ENCODE measurements at places on chromosomes 1 and 21. TPM values are rescaled to one million over a fixed set of nuclear protein-coding genes. Genes with fewer than 3 reads are reported as not detected.

- DNase-seq, result no peak
Measured at GRCh38 chr1:12056331-12056841, 6.7 kb upstream of the TNFRSF8 start.

DNA sequence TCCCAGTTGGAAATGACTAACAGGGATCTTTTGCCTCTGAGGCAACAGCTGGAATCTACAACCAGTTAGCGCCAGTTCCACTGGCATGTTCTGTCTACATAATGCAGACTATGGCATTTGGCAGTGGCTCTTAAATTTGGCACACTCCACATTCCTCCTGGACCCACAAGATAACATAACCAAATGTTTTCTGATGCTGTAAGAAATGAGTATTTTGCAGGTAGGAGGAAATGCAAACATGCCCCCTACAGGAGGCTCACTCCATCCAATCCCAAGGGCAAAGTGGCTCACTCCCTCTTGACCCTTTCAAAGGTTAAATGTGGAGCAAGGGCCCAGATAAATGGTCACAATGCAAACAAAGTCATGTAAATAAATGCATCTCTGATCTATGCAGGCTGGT lies 129.2 kb upstream of the PROX1 start:
- DNase-seq, result no peak

GRCh38 chr1:104238991-104239390 lies 489.3 kb downstream of the AMY1C start:
- DNase-seq, result no peak

GRCh38 chr1:44499306-44499705 lies 94.3 kb downstream of the RNF220 start:
- DNase-seq, result no peak

DNA sequence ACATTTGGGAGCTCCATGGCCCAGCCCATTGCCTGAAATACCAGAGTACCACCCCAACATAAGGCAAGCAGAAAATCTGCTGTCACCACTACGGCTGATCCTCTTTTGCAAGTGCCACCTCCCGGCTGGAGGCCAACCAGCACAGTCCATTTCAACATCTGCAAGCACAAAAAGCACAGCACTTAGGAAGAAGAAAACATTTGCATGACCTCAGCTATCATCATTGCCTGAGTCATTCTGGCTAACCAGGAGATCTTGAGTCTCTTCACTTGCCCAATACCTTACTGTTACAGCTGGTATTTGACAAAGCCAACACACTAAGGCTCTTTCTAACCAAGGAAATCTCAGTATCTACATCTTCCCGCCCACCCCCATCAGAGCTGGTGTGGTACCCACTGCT lies 55.9 kb downstream of the NEK7 start:
- no peak for DNase-seq

DNA sequence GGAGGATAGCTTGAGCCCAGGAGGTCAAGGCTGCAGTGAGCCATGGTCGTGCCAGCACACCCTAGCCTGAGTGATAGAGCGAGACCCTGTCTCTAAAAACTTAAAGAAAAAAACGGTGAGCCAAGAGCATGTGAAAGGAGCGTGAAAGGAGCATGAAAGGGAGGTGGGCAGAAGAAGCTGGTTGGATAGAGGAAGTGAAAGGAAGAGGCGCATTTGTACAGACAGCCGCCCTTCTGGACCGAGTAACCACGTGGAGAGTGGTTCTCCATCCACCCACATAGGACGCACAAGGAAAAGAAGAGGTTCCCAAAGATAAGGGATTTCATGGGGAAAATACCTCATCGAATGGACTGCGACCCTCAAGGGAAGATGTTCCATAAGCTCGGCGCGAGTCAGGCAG lies 60.4 kb upstream of the IFNAR2 start:
- DNase-seq, result no peak

DNA sequence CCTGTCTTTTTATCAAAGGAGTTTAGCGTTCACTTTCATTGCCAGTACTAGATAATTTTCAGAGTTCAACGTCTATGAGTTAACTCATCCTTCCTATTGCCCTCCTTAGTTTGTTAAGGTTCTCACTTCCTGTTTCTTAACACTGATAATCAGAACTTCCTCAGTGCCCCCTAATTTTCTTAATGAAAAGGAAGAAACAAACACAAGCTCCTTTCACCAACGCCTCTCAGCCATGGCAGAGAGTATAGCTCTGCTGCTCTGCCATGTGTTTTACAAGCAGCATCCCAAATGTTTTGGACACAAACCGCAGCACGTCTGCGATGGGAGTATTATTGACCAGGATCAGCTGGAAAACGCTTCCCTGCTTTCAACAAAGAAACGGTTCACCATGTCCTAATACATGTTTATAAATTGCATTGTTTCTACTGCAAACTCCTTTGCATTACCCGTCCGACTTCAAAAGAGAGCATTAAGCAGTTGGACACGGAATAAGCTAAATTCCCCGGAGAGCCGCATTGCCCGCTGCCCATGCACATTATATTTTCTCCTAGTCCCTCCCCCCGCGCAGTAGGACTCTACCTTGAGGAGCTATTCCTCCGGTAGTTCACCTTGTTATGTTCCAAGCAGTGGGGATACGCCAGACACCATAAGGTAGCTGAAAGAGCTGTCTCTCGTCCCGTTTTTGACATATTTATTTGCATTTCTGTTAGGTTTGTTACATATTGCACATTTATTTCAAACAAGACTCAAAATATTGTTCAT lies 561 bp downstream of the OLFM3 start:
- DNase-seq, result no peak

DNA sequence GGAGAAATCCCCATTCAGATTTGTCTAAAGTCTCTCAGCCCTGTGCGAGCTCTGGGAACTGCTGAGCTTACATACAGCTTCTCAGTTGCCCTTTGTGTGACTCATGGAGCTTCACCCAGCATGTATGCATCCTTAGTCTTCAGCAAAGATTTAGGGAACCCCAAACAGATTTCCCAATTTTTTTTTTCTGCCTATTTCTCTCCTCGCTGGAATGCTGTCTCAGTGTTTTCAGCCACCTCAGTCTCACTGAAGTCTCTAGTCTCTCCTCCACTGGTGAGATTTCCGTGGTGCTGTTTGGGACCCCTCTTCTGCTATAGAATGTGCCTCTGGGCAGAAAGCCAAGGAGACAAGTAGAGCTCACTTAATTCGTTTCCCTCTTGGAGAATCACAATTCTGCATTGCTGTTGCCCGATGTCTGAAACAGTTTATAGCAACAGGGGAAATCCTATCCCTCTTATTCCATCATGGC lies 28.1 kb upstream of the TXLNA start:
- no peak for DNase-seq

DNA sequence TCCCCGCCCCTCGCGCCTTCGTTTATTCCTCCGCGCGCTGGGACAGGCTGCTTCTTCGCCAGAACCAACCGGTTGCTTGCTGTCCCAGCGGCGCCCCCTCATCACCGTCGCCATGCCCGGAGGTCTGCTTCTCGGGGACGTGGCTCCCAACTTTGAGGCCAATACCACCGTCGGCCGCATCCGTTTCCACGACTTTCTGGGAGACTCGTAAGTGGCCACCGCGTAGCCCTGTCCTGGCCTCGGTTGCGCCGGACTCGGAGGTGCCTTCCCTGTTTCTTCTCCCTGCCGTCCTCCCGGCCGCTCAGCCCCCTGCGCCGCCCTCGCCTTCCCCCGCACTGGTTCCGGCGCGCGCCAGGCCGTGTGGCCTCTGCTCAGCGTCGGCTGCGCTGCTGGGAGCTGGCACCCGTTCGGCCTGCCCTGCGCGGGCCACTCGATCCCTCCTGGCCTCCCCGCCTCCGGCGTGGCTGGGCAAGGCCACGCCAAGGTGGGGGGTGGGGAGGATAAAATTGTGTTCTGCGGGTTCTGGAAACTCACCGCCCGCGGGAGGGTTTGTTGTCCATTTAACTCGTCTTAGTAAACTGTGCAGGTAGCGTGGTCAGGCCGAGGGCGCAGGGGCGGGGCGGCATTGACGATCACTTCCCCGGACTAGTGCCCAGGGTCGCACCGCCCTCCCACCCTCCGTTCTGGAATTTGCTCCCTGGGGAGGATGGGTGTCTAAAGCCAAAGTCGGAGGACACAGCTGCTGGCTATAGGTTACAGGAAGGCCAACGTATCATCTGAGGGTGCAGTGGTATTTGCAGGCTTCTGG lies at the start of gene PRDX6:
Gene PRDX6, plus strand, starts transcription at position 50 of the 808 bp plus-strand sequence. Its CDS starts 63 bp downstream, at position 113.
- peak; percentile 89 for DNase-seq

GRCh38 chr21:42120101-42120902 lies 49.2 kb downstream of the UMODL1 start:
- DNase-seq, result no peak

GRCh38 chr1:114314098-114314497 lies 160.4 kb upstream of the SYT6 start:
- DNase-seq, result peak; percentile 15

GRCh38 chr1:231194476-231194842 lies 32.6 kb downstream of the TRIM67 start:
- no peak for DNase-seq

- no peak for DNase-seq
Measured at GRCh38 chr1:200885623-200886402, 8.9 kb upstream of the INAVA start.

- DNase-seq, result no peak
Measured at GRCh38 chr1:51897699-51898031, 19.1 kb upstream of the NRDC start.

DNA sequence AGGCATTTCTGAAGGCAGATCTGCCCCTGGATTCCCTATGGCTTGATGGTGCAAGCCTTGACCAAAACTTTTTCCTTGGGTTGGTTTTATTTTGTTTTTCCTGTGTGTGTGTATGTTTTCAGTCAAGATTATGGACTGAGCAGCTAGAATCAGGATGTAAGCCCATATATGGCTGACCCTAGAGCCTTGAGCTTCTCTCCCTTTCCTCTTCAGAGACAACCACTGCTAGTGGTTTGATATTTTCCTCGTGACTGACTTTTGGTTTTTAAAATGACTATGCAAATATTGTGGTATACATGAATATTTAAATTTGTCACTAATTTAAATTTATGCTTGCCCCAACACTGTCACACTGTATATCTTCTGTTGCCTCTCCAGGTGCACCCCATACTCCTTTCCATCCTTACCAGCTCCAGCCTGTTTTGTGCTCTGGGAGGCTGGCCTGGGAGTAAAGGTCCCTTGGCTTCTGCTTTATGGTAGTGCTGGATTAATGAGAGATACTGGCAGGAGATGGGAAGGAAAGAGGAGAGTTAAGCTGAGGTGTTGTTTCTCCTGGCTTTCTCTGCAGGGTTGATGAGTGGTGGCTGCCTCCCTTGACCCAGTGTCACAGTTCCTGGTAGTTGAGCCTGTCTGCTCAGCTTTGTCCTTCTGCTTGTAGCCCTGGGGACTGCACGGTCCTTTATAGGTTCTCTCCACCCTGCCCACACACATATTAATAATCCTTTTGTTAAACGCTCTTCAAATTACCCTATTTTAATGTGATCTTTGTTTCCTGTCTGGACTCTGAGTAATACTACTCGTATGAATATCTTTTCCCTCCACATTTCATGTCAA lies 44.4 kb downstream of the RWDD3 start:
- no peak for DNase-seq

- no peak for DNase-seq
Measured at GRCh38 chr1:199956005-199956404, 71.5 kb upstream of the NR5A2 start.

DNA sequence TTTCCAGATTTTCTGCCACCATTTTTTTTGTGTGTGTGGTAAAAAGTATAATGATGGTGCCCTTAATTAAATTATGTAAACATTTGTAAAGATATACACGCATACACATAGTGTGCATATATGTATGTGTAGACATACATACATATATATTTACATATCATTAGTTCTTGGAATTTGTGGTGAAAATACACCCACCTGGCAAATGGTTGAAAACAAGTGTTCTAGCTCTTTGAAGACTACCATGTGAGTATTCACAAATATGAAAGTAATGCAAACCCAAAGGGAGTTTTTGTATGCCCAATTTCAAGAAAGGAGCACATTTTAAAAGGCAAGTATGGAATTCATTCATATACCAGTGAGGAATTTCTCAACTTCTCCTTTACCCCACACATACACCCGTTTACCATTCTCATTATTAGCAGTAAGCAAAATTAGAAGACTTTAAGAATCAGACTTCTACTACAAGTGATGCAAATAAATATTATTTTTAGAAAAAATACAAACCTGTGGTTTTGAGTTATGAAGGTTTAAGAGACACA lies 8.0 kb downstream of the RABGAP1L start:
- DNase-seq, result no peak

DNA sequence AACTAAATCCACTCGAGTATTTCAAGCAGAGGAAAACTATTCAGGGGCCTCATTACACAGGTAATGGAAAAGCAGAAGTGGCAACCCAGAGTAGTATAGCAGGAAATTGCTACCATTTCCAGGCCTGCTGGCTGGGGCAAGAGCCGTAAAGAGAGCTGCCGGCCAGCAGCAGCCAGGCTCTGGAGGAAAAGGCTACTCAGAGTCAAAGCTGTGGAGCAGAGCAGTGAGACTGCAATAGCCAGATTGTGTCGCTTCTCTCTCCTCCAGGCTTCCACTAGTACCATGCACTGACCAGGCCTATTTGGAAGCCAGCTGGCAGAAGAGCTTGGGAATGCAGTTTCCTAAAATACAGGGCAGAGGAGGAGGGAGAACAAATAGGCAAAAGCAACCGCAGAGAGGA lies 155.5 kb downstream of the OMA1 start:
- no peak for DNase-seq

DNA sequence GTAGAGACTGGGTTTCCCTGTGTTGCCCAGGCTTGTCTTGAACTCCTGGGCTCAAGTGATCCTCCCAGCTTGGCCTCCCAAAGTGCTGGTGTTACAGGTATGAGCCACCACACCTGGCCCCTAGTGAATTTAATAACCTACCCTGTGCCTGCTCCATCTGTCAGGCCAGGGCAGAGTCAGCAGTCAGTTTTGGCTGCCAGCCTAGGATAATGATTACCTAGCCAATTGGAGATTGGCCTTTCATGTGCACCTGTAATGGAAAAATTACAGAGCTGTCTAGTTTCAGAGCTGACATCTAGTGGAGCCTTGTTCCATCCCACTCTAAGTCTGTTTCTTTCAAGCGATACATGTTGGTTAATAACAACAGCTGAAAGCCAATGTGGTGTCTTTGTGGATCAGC lies 92.0 kb downstream of the DIRAS3 start:
- DNase-seq, result no peak

DNA sequence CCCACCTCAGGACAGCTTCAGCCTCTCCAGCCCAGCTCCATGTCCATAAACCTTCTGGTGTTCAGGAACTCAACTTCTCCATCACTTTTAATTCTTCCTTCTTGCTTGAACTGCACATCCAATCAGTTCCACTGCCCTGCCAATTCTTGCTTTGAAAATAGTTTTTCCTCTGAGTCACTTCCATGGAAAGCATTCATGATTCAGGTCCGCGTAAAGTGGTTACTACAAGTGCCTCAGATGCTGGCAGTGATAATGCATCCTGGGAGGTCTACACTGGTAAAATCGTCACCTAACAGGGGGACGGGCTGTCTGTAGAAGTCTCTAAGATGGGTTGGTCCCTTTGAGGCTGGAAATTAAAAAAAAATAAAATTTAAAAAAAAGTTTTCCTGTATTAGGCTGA lies 25.9 kb upstream of the RCAN1 start:
- no peak for DNase-seq

- DNase-seq, result peak; percentile 47
Measured at GRCh38 chr1:231162297-231162969, 575 bp downstream of the TRIM67 start.

Gene GSTM5
- not detected for total RNA-seq

Gene ZYG11A
- total RNA-seq, result 0.16 TPM

Gene HES2
- 0.45 TPM for total RNA-seq

Gene RIPPLY3
- total RNA-seq, result not detected

Gene MX1
- total RNA-seq, result 584 TPM

Gene IFFO2
- 7.2 TPM for total RNA-seq

Gene BLACAT1
- total RNA-seq, result 0.16 TPM

Gene CCT8
- 246 TPM for total RNA-seq
